ENCODE measurements at places on chromosomes 3 and 15.

DNA sequence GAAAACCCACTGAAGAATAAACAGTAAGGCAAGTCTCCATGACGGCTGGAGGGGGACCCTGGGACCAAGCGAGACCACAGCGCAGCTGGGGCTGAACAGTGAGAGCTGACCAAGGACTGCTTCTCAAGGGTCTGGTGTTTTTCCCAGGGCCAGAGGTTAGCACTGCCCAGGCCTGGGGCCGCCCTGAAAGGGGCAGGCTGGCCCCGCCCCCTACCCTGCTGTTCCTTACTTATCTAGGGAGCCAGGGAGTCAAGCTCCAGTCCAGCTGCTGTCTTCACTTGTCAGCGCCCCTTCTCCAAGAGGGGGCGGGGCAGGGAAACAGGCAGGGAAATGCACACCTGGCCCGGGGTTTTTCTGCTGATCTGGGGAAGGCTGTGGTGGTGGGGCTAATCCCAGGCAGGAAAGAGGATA lies 51.6 kb upstream of the HACD2 start:
- no peak for DNase-seq

GRCh38 chr3:119156868-119157267 lies 10.9 kb downstream of the TEX55 start:
- DNase-seq: no peak

GRCh38 chr3:5210926-5211325 lies 23.4 kb downstream of the EDEM1 start:
- DNase-seq: no peak

GRCh38 chr3:13894807-13895154 lies 14.9 kb upstream of the WNT7A start:
- DNase-seq: no peak

- DNase-seq: peak; percentile 41
Measured at GRCh38 chr3:137171834-137172603, 214.2 kb downstream of the IL20RB start.

DNA sequence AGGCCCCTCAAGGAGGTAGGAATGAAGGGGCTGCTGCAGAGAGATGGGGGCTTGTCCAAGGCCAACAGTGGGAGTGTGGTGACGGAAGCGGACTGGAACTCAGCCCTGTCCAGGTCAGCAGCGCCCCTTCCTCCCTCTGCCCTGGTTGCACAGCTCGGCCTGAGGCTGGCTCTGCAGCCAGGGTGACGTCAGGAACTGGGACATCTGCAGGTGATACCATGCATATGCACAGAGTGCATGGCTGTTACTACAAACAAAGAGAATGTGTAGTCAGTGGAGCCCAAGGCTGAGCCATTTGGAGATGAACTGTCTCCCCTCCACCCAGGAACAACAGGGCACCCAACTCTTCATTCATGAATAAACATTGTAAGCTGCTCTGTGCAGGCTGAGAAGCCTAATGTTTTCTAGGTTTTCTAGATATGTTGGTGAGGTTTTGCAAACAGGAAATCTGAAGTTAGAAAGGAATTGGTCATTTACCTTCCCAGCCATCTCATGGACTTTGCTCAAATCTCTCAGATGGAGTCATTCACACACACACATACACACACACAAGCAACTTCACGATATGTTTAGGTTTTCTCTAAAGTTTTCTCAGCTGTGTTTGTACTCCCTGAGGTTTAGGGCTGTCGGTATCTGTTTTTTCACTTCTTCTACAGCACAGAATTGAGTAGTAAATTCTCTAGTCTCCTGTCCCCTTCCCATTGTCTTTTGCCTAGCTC lies 117.2 kb downstream of the TLE3 start:
- no peak for DNase-seq

GRCh38 chr3:116929505-116930222 lies 220.1 kb downstream of the TUSC7 start:
- DNase-seq: no peak

GRCh38 chr3:58175437-58176184 lies 35.2 kb downstream of the DNASE1L3 start:
- no peak for DNase-seq

DNA sequence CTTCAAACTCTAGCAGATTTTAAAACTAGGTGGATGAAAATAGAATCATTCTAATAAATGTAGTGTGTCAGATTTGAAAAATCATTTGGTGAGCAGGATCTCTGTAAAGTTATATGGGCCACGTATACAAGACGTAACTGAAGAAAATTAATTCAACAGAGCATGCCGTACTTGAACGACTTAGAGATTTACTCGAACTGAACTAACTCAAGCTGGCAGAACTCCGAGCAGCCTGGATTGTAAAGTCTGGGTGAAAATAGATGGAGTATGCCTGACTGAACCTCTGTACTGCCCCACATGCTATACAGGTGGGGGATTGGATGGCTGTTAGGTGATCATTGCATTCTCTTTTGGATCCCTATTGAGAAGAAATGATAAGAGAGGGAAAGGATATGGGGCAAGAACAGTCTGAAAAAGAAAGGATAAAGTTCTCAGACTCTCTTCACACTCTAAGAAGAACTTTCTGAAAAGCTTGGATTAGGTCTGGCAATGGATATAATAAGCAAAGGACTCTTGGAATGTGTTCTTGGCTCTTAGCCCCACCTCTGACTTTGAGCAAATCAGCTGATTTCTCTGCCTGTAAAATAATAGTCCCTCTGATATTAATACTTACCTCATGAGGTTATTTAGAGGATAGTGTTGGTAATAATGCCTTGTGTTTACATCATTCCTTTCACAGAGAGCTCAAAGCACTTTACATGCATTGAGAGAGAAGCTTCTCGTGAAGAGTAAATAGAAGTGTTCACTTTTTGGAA lies 147.5 kb downstream of the FILIP1L start:
- no peak for DNase-seq

GRCh38 chr15:39287322-39288195 lies 293.3 kb upstream of the THBS1 start:
- peak; percentile 68 for DNase-seq

GRCh38 chr3:53134631-53135232 lies 4.5 kb upstream of the RFT1 start:
- peak; percentile 64 for DNase-seq

- DNase-seq: peak; percentile 67
Measured at GRCh38 chr3:184523825-184524615, 37.6 kb upstream of the EPHB3 start.

DNA sequence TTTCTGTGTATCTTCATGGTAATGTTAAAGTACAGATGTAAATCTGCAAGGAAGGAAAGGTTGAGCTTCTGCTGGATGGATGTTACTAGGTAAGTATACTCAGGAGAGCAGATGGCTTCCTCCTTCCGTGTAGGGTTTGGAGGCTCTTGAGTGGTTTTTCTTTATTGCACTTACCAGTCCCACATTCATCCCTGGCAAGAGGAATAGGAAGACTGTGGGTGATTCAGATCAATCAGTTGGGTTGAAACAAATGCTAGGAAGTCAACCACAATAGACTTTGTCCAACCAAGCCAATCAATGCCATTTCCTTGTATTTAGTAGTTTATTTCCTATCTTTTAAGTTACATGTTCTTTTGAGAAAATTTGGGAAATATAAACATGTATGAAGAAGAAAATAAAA lies 26.6 kb downstream of the MYZAP start:
- DNase-seq: no peak

DNA sequence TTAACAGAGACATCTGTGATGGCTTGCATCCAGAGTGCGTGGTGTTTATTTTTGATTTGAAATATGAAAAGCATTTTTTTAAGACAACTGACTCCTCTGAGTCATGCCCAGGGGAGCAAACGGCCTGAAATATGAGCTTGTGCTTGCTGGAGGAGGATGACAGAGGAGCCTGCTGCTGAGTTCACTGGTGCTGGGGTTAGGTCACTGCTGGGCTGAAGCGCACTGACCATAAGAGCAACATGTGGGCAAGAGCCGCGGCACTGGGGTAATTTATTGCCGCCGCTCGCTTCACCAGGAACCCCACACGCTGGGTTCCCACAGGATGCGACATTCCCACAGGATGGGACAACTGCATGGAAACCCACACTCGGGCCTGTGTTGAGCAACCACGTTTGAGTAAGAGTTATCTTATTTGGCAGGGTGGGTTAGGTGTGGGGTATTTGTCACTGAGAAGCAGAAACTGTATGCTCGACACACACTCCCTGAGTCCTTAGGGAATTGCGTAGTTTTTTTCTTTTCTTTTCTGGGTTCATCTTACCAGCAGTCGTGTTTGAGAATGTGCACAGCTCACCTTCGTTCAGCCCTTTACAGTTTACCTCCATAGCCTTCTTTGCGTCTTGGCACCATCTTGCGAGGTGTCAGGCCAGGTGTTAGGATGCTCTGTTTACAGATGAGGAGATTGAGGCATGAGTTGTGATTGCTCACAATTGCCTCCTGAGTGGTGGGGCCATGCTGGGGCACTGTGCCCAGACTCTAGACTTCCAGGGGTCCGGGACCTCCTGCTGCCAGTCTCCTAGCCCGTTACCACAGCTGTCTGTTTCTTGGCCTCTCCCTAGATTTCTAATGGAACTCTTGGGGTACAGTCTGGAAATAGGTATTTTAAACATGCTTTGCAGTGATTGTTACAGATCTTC lies 60.4 kb downstream of the SMAD3 start:
- DNase-seq: peak; percentile 94

DNA sequence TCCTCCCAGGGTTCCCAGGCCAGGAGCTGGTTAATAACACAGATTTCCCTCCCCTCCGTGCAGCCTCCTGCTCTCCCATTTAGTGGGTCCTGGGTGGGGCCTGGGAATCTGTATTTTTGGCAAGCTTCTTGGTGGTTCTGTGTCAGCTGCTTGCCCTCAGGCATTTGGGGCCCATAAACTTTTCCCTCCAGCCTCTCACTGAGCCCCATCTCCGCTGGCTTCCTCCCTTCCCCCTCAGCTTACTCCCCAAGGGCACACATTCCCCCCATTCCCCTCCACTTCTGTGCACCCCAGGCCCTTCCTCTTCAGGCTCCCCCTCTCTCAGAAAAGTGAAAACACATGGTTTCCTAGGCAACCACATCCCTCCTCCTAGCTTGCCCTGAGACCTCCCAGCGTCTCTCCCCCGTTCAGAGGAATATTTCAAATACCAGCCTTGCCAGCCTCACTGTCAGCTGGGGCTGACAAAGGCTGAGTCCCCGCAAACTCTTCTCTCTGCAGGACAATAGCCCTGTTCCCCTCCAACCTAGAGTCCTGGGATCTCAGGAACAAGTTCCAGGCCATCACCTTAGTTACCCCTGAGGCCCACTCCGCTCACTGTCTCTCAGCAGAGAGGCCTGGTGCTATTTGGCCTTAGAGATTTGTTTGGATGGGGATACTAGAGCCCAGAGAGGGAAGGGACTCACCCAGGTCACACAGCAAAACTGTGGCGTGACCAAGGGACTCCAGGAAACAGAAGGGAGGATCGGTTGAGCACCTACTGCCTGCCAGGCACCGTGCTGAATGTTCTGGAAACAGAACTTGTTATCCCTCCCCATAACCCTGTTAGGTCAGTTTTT lies 44.6 kb upstream of the SMAD6 start:
- DNase-seq: no peak

GRCh38 chr3:63990733-63991132 lies 32.6 kb downstream of the PSMD6 start:
- DNase-seq: no peak

- DNase-seq: no peak
Measured at GRCh38 chr3:184261854-184262763, 756 bp upstream of the CAMK2N2 start.

DNA sequence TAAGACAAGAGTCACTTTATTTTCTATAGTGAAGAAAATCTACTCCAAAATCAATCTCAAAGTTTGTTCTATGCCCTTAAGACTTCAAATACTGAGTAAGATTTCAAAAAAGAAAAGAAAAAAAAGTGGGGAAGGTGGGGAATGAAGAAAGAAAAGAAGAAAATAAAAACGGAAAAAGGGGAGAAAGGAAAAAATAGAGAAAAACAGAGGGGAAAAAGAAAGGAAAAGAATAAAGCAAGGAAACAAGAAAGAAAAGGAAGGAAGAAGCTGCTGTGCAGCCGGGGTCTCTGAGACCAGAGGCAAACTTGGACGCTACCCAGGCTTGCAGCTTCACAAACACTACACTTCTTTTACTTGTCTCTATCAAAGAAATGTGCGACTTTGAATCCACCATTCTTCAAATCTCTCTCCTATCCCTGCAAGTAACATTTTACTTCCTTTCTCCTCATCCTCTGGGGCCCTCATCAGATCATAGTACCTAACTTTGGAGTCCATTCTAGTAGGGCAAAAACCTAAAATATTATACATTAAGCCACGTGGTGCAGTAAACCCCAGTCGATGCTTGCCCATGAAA lies 279.8 kb downstream of the FOXP1 start:
- no peak for DNase-seq

DNA sequence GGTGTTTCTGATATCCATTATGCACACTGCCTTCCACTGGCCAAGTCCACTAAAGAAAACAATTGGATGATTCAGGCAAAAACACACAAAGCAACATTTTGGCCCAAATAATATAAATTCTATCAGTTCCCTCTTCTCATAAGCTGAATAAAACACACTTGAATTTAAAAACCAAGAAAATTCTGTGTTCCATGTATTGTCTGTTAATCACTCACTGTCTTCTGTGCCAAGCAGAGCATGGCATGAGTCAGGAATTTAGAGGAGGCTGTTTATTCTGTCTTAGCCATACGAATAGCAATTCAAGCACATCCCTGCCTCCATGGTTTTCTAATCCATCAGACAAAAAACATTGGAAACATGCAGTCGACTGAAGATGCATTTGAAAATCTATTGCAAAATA lies 215.6 kb upstream of the UMPS start:
- DNase-seq: no peak

- no peak for DNase-seq
Measured at GRCh38 chr3:160587105-160587504, 21.7 kb upstream of the KPNA4 start.

DNA sequence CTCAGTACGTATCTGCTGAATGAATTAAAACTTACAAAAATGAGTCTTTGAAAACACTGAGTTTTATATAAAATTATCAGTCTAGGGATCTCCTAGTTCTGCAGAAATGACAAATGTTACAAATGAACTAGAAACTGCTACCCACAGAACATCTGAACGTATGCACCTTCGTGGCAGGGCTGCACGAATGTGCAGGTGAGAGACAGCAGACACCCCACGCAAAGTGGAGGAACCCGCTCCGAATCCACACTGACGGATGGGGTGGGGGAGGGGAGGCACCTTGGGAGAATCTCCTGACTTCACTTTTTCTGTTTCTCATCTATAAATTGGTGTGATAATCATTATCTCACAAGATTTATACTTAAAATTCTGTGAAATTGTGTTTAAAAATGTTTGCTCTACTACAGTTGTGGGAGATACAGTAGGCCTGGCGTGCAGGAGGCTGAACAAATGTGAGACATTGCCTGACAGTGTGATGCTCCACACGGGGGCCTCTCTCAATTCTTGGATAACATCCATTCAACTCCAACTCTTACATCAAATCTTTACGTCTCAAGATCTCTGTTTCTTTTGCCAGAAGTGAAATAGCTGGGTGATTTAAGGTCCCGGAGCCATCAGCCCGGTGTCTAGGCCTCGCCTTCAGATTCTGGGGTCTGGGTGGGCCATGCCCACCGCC lies 86.9 kb downstream of the ATP10A start:
- no peak for DNase-seq

GRCh38 chr3:136631424-136631823 lies 120.8 kb downstream of the STAG1 start:
- no peak for DNase-seq

DNA sequence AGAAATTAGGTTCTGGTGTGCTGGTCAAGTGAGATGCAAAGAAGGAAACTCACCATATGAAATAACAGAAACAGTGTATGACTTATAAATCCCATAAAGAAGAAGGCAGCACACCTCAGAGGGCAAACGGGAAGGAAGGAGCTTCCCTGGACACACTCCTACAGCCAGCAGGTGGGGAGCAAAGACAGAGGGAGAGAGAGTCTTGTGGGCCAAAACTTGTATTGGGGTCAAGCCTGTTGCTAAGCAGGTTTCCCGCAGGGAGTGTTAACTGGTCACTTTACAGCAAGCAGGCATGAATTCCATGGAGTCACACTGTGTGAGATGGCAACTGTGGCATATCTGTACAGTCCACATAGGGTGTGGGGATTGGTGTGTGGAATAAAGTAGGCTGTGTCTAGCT lies 222.9 kb upstream of the NDN start:
- DNase-seq: no peak
